ENCODE measurements at places on chromosomes 16 and 17. TPM values are rescaled to one million over a fixed set of nuclear protein-coding genes. Genes with fewer than 3 reads are reported as not detected.

DNA sequence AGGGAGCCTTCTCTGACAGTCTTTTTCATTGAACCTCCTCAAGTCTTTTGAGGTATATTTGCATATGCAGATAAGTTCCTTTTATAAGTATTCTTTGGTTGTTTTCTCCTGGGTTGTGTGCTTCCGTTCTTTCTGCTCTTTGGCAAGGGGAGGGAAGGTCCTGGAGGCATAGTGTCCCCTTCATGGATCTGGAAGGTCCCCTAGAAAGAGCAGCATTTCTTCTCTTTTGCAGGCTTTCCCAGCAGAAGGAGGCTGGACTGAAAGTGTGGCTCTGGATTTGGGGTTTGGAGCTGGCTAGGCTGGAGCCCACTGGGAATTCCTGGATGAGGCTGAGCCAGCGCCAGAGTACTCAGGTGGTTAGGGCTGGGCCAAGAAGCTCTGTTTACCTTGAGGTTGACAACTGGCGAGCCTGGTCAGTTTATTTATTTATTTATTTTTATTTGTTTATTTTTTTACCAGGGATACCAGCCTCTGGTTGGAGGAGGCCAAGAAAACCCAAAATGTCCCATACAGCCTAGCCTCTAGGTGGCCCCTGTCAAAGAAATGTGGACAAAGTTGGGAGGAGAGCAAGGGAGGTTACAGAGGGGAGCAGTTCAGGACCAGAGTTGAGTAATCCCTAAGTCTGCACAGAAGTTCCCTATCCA is 5.4 kb upstream of the TOP2A start:
- no peak for DNase-seq

GRCh38 chr17:13272296-13272695 is 254.5 kb upstream of the ELAC2 start:
- peak; percentile 0 for DNase-seq

- DNase-seq = no peak
Observed at GRCh38 chr17:22304667-22305303, 612.5 kb downstream of the KCNJ18 start.

- DNase-seq = no peak
Observed at GRCh38 chr17:74922172-74922571, 883 bp downstream of the USH1G start.

DNA sequence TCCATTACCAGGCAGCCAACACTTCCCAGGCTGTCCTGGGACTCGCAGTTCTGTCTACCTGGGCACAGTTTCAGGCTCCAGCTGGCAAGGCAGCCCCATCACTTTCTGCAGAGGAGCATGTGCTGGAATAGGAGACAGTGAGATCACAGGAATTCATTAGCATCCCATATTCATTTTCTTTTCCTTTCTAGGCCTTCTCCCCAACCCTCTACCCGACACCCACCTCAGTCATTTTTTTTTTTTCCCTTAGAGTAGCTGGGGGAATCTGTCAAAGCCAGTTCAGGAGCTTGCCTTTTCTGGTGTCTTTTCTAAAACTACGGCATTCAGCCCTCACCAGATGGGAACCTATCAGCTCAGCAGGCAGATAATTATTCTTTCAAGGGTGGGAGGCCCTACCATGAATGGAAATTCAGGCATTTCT is 42.4 kb upstream of the FBXO47 start:
- no peak for DNase-seq

DNA sequence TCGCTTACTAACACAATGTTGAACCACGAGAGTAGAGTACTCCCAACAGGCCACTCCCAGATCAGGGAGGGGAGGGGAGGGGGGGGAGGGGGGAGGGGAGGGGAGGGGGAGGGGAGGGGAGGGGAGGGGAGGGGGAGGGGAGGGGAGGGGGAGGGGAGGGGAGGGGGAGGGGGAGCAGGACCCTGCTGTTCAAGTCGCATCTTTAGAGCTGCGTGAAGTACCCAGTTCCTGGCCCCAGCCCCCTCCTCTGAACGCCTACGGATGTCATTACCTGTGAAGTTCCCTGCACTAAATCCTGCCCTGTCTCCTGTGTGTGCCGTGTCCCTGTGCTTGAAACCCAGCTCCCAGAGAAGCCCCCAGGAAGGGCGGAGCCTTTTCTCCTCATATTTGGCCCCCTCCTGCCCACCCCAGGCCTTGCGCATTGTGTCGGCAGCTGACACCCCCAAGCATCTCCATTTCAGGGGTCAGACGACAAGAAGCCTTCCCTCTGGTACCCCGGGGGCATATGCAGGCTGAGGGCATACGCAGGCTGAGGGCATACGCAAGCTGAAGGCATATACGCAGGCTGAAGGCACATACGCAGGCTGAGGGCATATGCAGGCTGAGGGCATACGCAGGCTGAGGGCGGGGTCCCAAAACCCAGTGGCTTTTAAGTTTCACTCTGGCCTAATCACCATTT is 330.2 kb downstream of the C16orf95 start:
- peak; percentile 7 for DNase-seq

GRCh38 chr16:22623351-22623781 is 112.7 kb downstream of the NPIPB5 start:
- DNase-seq = peak; percentile 49

PIRT gene
- total RNA-seq = not detected

DNA sequence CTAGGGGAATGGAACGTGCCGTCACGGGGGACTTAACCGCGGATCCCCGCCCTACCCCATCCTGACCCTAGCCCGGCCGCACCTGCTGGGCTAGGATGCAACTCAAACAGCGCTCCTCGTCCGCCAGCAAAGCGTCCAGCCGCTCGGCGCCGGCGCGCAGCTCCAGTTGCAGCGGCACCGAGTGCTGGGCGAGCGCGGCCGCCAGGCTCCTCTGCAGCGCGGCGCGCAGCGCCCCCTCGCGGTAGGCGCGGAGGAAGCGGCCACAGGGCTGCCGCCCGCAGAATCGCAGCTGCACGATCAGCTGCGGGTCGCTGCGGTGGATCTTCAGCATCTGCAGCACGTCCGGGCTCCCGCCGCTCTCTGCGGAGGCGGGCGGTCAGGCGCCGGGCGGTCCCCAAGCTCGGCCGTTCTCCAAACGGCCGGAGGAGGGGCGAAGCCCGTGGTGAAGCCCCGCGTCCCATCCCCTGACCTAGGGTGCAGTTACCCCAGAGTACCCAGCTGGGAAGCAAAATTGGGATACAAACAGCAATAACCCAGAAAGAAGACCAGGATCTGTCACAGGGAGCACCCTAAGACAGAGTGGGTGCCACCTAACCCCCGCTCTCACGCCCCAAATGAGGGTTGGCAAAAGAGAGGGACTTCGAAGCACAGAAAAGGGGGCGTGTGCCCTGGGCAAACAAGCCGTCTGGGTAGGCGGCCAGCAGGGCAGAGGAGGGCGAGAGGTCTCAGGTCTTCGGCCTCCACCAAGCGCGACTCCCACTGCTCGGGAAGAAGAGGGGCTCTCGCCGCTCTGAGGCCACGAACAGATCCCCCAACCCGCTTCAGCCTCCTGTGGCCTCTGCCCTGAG is 4.2 kb downstream of the TRADD start:
- DNase-seq = peak; percentile 56

DNA sequence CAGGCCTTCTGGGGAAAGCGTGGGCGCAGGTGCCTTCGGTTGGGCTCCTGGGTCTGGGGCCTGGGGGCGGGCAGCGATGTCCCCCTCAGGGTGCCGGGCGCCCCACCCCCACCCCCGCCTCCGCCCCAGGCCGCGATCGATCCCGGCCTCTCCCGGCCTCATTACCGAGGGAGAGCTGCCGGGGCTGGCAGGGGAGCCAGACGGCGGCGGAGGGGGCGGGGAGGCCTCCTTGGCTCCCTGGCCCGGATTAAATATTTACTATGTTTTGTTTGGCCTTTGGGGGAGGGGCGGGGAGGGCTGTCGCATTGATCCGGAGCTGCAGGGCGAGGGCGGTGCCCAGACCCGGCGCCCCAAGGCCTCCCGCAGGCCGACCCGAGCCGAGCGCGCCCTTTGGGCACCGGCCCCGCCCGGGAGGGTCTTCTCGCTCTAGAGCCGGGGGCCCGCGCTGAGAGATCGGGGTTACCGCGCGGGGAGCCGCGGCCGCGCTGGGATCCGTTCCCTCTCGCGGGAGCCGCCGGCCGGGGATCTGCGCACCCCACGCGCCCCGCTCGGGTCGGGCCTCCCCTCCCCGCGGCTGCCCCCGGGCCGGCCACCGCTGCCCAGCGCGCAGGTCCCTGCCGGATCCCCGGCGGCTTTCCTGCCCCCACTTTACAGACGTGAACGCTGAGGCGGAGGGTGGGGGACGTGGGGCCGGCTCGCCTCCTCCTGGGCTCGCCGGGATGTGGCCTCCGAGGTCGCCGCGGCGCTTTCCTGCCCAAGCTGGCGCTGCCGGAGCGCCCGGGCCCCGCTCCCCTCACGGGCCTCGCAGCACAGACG is 27.0 kb downstream of the RTN4RL1 start:
- no peak for DNase-seq

- no peak for DNase-seq
Observed at GRCh38 chr16:84295203-84295860, 654 bp downstream of the WFDC1 start.
